ENCODE measurements at places on chromosomes 2 and 18.

GRCh38 chr2:98518101-98518500 is 73.4 kb downstream of the INPP4A start:
- DNase-seq: peak; percentile 61

- no peak for DNase-seq
Observed at GRCh38 chr2:73307720-73308119, 14.4 kb upstream of the EGR4 start.

- peak; percentile 78 for DNase-seq
Observed at GRCh38 chr2:203811491-203812221, 55.9 kb upstream of the CTLA4 start.

- no peak for DNase-seq
Observed at GRCh38 chr2:151947813-151948165, 119.6 kb upstream of the ARL5A start.

DNA sequence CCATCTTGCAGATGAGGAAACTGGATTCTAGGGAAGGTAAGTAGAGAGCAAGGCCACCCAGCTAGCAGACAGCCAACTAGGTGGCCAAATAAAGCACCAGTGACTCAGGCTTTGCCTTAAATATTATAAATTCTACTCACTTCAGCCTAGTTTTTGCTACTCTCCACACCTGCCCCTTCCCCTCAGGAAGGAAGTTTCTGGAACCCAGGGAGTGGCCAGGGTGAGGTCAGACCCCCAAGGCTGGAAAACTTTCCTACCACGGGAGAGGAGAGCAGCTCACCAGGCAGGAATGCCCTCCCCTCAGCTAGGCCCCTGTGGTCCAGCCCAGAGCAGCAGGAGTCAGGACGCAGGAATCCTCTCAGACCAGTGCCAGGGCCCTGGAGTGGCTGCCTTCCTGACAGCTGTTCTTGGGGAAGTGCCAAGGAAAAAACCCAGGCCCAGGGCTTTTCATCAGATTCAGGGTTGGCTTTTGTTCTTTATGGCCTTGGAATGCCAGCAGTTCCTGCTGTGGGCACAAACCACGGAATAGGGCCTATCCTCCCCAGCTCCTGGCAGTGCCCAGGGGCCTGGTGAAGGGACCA is 5.1 kb upstream of the PAX8 start:
- DNase-seq: no peak

GRCh38 chr2:42775810-42776209 is 11.9 kb upstream of the OXER1 start:
- no peak for DNase-seq

DNA sequence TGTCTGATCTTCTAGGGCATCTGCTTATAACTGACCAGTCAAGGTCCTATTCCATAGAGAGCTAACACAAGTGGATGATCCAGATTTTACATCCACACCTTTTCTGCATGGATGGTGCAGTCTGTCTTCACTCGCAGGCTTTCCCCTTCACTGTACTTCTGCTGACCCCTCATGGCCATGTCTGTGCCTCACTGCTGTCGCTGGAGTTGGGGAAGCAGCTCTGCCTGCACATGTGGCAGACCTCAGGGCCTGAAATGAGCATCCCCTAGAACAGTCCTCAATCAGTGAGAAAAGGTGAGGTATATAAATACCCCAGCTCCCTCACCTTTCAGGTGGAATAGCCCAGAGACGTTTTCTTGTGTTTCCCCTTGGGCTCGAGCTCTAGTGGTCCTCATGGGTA is 233.8 kb downstream of the ANKRD36B start:
- no peak for DNase-seq

GRCh38 chr2:70984228-70984575 is 5.8 kb downstream of the ANKRD53 start:
- DNase-seq: no peak

DNA sequence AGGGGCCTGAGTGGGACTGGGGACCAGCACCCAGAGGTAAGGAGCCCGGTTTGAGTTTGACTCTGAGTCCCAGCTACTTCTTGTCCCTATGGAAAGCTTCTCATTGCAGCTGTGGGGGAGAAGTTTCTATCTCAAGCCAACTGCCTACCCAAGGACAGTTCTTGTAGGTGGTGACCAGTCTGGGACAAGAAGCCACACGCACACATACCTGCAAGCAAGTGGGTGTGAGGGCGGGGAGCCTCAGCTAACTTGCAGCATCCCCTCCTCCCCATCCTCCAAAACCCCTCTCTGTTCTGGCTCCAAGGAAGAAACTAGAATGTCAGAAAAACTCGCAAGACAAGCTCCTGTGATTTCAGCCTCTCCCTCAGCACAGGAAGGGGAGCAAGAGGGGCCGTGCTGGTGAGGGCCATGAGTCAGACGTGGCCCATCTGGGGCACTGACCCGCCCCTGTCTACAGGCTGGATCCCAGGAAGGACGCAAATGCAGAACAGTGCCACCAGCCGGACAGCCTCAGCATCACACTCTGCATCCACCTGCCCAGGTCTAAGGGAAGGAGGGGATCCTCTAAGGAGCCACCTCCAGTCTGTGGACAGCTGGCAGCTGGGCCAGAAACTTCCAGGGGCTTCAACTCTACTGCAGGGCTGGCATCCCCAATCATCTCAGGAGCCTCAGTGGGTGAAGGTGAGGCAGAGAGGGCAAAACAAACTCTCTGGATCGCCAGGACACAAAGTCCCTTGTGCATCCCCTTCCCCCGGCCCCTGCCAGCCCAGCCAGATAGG is 103.4 kb downstream of the TNS1 start:
- DNase-seq: no peak

DNA sequence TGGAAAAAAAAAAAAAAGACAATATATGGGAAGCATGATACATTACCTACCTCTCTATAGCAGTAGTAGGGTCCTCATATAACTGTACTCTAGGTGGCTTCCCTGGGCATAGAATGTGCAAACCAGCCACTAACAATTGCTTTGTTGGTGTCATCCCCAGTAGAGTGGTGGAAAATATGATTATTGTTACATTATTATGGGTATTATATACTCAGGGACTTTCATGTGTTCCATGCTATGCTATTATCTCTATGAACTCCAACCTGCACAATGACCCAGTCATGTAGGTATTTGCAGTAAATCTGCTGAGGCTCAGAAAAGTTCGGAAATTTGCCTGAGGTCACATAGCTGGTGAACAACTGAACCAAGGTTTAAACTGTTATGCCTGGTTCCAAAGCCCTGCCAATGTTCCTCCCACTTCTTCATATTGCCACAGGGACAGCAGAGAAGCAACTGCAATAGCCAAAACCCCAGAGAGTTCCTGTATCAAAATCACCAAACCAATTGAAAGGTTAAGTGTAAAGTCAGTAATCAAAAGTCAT is 52.6 kb upstream of the MAP4K4 start:
- no peak for DNase-seq

DNA sequence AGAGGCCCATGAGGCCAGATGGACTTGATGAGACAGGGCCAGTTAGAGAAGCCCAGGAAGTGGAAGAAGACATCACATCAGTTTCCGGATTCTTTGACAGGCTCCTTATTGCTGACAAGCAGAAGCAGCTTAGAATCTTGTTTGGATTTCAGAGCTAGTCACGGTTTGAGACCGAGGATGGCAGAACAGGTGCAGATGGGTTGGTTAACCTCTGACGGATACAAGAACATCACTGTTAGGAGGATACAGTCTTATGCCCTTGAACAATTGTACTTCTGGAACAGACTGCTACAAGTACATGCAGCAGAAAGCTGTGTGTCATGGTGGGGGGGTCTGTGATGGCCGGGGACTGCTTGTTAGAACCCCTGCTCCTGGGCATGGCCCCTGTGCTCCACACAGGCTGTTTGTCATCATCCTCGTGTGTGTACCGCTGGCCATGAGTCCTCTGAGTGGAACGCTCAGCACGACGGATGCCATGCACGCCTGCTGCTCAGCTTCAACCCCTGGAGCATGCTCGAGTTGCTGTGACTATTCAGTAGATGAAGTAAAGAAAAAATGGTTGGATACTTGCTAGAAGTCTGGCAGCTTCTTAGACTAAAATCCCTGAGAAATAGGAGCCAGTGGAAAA is 217.7 kb downstream of the SH3RF3 start:
- DNase-seq: no peak

- no peak for DNase-seq
Observed at GRCh38 chr2:176321916-176322315, 52.7 kb downstream of the MTX2 start.

DNA sequence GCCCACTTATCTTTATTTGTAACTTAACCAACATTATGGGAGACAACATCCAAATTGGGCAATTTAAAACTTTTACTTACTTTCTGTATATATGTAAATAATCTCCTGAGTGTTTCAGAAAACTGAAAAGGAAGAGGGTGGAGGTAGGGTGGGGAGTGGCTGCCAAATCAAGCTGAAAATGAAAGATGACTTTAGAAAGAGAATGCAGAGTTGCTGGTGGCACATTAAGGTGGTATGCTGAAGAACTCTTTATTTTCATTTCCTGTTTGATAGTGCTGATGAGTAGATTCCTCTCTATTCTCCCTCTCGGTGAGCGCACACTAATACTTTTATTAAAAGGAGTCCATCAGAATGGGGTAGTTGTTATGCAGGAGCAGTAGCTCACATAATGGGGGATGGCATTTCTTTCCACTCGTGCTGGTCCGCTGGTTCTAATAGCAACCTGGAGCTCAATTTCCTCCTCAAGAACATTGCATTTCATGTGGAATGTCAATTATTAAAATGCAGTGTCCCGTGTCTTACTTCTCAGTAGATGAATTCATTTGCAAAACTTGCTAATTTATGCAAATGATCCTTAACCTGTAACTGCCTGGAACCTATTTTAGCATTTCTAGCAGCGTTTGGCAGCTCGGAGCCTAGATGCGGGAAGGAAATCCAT is 466.9 kb upstream of the HNRNPA3 start:
- DNase-seq: no peak

- DNase-seq: no peak
Observed at GRCh38 chr2:191959209-191959608, 112.3 kb upstream of the CAVIN2 start.

DNA sequence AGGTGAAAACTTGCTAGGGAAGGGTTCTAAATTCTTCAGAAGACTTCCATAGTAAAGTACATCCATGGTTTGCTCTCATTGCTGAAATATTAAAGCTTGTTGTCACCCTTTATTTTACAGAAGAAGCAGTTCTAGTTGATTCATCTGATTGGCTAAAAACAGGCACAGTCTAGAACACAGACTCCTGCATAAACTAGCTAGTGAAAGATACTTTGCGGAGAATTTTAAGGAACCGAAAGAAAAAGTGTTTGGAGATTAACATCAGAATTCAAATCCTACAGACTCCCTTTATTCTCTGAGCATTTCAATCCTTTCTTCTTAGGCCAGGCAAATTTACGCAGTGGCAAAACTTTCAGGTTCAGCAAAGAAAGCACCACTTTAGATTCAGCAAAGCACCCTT is 1076.5 kb upstream of the ZEB2 start:
- no peak for DNase-seq

- DNase-seq: no peak
Observed at GRCh38 chr2:239249776-239250175, 151.0 kb downstream of the HDAC4 start.

GRCh38 chr2:105274046-105274445 is 32.5 kb downstream of the GPR45 start:
- DNase-seq: no peak

DNA sequence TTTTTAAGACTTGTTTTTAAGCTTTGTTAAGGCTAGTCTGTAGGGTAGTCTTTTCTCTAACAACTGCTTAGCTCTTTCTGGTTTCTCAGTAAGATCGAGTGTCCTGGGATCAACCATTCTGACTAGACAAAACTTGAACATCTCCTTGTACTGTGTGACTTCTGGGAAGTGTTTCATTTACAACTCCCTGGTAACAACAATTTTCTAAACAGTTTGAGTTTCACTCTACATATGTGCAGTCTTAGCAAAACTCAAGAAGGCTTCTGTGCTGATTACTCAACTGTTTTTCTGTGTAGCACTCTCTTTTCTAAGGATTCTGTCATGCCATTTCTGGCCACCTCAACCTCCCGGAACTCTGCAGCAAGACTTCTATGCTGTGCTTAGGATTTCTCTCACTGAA is 204.5 kb downstream of the KIAA1328 start:
- DNase-seq: no peak

DNA sequence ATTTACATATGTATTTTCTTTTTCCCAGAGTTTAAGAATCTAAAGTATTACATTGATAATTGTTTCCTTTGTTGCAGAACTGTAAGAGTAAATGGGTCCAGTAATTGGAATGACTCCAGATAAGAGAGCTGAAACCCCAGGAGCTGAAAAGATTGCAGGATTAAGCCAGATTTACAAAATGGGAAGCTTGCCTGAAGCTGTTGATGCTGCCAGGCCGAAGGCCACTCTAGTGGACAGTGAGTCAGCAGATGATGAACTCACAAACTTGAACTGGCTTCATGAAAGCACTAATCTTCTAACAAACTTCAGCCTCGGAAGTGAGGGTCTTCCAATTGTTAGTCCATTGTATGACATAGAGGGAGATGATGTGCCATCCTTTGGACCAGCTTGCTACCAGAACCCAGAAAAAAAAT is 183.8 kb upstream of the STON1 start:
- DNase-seq: no peak

DNA sequence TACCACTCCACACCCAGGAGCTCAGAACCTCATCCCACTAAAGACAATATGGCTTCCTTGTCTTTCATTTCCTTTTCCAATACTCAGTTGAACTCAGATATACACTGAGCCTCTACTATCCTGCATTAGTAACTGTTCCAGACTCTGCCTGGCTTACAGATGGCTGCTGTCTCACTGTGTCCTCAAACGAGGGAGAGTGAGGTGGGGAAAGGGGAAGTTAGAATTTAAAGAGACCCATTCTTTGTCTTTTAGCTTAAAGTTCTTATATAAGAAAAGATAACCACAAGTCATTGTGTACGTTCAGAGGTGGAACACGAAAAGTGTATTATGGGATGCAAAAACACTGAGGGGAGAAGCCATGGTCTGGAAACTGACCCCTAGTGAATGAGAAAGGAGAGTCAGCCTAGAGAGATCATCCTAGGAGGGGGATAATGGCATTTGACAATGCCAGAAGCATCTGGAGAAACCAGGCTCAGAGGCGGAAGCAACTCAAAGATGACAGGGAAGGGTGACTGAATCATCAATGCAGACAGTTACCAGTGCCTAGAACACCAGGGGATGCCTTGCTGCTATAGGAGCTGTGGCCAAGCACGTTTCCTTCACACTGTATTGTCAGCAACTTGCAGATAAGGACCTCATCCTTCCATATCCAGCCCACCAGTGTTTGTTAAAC is 170.7 kb downstream of the CYRIA start:
- DNase-seq: no peak

- no peak for DNase-seq
Observed at GRCh38 chr2:217843324-217843723, 159.5 kb downstream of the TNS1 start.

GRCh38 chr2:201532686-201533304 is 81.3 kb downstream of the STRADB start:
- DNase-seq: peak; percentile 12

- DNase-seq: no peak
Observed at GRCh38 chr2:177712462-177712861, 319.9 kb downstream of the AGPS start.

Data from CD4-positive, alpha-beta T cell treated with Interleukin-15 for 4 hours (primary cell).